Lung (tissue), 17 donors: ENCODE measurements at places on chromosomes 4 and X.
A peak's percentile ranks its signal among the peaks of the same experiment; 100 is the strongest.

DNA sequence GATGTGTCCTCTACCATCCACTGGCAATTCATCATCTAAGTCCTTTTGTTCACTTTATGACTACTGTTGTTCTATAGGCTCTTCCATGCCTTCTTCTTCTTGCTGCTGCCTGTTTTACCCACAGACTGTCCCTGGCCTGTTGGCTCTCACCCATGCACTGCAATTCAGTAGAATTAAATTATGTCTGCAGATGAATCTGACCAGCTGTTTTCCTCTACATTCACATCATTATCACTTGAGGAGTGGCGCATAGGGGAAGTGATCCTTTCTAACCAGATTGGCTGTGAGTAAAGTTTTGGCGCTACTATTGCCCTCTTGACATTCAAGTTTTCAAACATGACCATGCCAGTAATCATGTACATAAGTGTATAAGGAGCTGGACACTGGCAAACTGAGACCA is 91.7 kb downstream of the FRMPD4 start:
- peak; percentile 85 for DNase-seq

DNA sequence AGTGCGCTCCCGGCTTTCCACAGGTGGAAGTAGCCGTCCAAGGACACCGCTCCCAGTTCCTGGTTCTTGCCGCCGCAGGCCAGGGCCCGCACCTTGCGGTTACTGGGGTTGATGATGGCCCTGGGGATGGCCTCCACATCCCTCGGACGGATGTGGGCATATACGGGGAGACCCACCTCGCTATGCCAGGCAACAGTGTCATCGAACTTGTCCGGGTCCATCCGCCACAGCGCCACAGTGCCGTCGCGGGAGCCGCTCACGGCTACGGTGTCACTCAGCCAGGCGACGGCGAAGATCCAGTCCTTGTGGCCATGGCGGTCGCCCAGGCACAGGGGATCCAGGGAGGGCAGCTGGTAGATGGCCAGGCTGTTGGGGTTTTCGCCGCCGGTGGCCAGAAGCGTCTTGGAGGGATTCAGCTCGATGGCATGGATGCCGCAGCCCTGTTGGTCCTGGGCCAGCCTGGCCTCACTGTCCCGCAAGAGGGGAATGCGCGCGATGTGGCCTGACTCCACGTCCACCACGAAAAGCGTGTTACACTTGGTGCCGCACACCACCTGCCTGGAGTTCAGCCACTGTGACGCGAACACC is 795 bp downstream of the DCAF12L1 start:
- no peak for DNase-seq

DNA sequence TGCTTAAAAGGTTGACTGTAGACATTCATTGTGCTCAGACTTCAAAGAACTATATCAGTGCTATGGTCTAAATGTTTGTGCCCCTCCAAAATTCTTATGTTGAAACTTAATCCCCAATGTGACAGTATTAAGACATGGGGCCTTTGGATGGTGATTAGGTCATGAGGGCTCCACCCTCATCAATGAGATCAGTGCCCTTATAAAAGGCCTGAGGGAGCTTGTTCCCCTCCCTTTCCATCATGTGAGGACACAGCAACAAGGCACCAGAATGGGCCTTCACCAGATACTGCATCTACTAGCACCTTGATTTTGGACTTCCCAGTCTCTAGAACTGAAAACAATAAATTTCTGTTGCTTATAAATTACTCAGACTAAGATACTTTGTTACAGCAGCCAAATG is 28.3 kb downstream of the CLOCK start:
- no peak for DNase-seq

- DNase-seq = no peak
Observed at GRCh38 chr4:186757696-186758355, 34.2 kb upstream of the FAT1 start.

DNA sequence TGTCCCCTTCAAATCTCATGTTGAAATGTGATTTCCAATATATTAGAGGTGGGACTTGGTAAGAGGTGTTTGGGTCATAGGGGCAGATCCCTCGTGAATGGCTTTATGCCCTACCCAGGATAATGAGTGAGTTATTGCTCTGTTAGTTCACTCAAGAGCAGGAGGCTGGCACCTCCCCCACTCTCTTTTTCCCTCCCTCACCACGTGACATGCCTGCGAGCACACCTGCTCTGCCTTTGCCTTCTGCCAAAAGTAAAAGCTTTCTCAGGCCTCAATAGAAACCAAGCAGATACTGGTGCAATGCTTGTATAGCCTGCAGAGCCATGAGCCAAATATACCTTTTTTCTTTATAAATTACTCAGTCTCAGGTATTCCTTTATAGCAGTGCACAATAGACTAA is 286.3 kb upstream of the UGT8 start:
- no peak for DNase-seq

GRCh38 chr4:149999485-150000074 is 78.7 kb upstream of the DCLK2 start:
- peak; percentile 56 for DNase-seq

GRCh38 chr4:162364651-162365050 is 200.9 kb upstream of the FSTL5 start:
- no peak for DNase-seq

- no peak for DNase-seq
Observed at GRCh38 chr4:109078724-109079123, 223.7 kb downstream of the COL25A1 start.

GRCh38 chr4:37666625-37667071 is 19.5 kb downstream of the RELL1 start:
- peak; percentile 16 for DNase-seq

DNA sequence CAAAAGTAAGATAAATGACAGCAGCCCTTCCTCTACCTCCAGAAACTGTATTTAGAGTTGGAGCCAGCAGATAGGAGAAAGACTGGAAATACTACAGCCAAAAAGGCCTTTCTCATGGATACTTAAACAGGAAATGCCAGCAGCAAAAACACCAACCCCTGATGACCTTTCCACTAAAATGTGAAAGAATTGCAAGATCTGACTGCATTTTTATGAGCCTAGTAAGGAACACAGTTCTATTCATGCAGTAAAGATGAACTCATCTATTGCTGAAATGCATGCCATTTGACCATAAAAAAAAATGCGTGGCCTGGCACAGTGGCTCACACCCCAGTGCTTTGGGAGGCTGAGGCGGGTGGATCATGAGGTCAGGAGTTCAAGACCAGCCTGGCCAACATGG is 19.9 kb downstream of the ABCG2 start:
- no peak for DNase-seq

- no peak for DNase-seq
Observed at GRCh38 chr4:61555789-61556188, 355.7 kb downstream of the ADGRL3 start.

DNA sequence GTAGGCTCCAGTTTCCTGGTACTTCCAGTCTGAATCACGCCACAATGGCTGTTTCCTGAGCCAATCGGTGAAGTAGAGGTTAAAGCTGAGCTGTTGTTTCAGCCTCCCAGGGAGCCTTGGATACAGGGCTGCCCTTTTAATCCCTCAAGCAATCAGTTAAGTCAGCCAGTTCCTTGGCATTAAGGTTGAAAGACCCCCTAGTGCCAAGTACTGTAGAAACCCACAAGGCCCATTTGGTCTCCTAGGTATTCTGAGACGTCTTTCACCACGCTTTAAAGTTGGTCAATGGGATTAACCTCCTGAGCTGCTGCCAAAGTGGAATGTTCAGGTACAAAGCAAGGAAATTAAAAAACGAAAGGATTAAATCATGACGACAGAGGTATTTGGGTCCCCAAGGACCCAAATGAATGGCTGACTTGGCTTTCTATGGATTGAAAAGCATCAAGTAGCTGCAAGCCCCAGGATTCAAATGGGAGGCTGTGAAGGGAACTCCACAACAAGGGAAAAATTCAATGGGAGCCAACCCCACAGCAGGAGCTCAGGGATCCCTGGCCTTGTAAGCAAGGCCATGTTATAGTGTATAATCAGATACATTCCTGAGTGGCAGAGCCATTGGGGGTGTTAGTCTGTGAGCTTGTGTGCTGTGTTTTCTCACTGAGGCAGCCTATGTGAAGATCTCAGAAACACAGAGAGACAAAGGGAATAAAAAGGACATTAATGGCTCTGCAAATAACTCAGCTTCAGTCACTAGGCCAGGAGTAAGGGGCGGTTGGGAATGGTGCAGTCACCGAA is 86.0 kb downstream of the ATG4A start:
- DNase-seq = no peak

DNA sequence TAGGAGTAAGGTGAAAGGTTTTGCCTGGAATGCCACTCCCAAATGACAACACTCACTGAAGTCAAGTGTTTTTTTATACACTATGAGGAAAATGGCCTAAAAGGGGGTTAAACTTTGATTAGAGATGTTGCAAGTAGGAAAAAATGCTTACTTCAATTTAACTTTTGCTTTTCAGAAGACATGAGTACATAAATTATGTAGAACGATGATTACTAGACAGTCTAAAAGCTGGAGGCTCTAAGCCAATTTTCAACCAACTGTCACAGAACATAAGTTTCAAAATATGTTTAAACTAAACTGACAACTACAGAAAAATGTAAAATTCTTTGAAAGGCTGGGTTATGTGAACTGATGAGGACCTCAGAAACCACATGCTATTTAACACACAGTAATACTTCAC is 83.4 kb downstream of the SHISA3 start:
- DNase-seq = peak; percentile 45

DNA sequence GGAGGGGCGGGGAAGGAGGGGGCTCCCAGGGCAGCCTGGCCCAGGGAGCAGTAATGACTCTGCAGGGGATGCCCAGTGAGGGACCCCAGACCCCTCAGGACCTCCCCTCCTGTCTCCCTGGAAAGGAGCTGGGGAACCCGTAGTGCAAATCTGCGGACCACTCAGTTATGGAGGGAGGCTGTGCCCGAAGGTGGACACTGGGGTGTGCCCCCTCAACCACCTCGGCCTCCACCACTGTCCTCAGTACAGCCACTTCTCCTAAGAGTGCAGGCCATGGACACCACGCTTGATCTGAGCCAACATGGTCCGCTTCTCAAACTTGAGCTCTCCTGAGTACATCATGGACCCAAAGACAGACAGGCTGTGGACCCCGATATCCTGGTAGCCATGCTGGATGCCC is 378.2 kb upstream of the MAOA start:
- DNase-seq = no peak

DNA sequence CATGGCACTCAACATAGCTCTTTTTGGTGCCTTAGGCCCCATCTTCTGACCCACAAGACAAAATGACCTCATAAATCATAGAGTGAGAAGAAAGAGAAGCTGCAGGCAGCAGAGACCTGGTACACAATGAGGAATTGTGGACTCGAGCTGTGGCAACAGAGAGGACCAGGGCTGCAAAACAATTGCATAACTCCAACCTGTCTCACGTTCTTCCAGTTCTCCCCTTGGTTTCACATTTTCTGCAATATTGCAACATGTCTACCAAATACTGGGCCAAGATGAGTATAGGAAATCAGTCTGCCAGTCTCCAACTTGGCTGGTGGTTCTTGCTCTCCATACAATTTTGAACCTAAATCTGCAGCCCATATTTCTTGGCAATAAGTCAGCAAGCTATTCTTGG is 105.3 kb downstream of the KDR start:
- no peak for DNase-seq

GRCh38 chrX:9396930-9397329 is 67.9 kb upstream of the TBL1X start:
- DNase-seq = peak; percentile 88

DNA sequence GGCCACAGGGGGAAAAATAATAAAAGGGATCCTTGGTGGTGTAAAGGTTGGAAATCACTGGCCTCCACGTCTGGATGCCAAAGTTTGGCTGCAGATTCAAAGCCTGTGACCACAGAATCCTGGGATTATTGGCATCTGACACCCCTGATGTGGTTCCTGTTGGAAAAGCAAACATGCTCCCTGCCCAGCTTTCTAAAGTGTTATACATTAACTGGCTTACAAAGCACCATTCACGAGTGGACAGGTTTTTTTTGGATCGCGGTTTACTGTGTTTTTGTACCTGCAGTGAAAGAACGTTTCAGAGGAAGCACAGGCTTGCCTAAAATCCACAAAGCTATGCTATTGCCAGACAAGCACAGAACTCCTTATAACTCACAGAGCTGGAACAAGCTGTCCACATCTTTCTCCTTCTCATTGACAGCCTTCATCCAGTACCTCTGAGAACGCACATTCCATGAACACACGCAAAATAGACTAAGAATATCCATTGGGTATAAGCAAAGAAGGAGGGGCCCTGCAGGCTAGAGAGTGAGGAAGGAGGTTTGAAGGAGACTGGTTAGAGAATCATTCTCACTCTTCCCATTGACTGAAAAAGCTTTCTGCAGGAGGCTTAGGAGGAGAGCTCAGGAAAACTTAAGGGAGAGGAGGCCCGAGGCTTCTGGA is 14.5 kb upstream of the CAPN6 start:
- DNase-seq = peak; percentile 15

GRCh38 chr4:156725257-156725656 is 246.3 kb downstream of the PDGFC start:
- DNase-seq = no peak

GRCh38 chr4:123381996-123382395 is 14.6 kb upstream of the SPRY1 start:
- DNase-seq = no peak

- DNase-seq = no peak
Observed at GRCh38 chrX:14508025-14508690, 21.2 kb upstream of the GLRA2 start.

DNA sequence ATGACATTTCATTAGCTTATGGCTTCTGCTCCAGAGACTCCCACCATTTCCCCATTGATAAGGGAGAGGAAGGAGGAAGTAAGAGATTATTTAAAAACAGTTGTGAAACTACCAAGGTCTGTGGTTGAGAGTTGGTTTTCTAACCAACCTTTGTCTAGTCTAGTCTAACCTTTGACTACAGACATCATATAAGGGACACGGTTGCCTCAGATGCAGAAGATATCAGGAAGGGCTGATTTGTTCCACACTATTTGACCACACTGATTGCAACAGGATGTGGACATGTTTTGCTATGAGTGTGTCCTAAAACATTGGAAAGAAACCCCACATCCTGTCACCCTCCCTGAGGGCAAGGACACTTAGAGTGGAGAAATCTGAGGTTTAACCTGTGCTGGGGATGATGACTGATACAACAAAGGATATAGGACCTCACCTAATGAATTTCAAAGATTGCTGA is 53.0 kb downstream of the COQ2 start:
- no peak for DNase-seq

DNA sequence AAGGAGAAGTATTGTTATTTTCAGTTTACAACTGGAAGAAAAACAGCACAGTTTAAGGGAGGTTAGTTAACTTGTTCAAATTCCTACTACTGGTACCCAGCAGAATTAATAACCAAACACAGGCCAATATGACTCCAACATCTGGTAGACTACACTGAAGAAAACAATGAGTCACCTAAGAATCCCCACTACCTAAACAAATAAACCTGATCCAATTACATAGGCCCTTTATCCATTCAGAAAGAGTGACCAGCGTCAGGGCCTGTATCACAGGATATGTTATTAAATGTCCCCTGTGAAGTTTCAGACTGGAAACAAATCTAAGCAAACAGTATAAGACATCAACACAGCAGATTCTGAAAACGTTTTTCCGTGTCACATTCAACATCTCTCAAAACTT is 492.5 kb upstream of the INTU start:
- DNase-seq = no peak
